ENCODE measurements at places on chromosomes 2 and 18. TPM values are rescaled to one million over a fixed set of nuclear protein-coding genes. Genes with fewer than 3 reads are reported as not detected.

SP9 gene
- total RNA-seq: not detected

CFAP210 gene
- not detected for total RNA-seq

MERTK gene
- total RNA-seq: 1.0 TPM

NYAP2 gene
- total RNA-seq: not detected

MOCOS gene
- total RNA-seq: 0.36 TPM

All from activated naive CD4-positive, alpha-beta T cell treated with anti-CD3 and anti-CD28 coated beads, Interleukin-2, amount 50 U/mL, for 72 hours (primary cell).